H1 (cell line): ENCODE measurements at places on chromosomes 1 and 21. TPM values are rescaled to one million over a fixed set of nuclear protein-coding genes. Genes with fewer than 3 reads are reported as not detected.
A peak's percentile ranks its signal among the peaks of the same experiment; 100 is the strongest.

DNA sequence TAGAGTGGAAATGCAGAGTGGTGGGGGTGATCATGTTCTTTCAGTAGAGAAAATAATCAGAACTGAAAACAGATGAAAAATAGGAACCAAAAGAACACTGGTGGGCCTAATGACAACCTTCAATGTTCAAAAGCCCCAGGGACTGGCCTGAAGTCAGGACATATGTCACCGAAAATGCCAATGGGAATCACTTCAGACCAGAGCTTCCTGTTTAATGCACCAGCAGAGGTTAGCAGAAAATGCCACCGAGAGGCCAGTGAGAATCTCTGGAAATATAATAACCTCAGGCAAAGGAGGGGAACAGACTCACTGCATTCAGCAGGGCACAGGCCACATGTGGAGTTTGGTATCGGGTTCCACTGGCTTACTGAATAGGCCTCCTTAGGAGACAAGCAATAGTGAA lies 15.9 kb upstream of the CD58 start:
- no peak overlapping the region for H3K4me3 ChIP-seq
- no peak overlapping the region for H3K27ac ChIP-seq
- no peak for DNase-seq
- H3K36me3 ChIP-seq = no peaks in the 10 kb centered on the region

DNA sequence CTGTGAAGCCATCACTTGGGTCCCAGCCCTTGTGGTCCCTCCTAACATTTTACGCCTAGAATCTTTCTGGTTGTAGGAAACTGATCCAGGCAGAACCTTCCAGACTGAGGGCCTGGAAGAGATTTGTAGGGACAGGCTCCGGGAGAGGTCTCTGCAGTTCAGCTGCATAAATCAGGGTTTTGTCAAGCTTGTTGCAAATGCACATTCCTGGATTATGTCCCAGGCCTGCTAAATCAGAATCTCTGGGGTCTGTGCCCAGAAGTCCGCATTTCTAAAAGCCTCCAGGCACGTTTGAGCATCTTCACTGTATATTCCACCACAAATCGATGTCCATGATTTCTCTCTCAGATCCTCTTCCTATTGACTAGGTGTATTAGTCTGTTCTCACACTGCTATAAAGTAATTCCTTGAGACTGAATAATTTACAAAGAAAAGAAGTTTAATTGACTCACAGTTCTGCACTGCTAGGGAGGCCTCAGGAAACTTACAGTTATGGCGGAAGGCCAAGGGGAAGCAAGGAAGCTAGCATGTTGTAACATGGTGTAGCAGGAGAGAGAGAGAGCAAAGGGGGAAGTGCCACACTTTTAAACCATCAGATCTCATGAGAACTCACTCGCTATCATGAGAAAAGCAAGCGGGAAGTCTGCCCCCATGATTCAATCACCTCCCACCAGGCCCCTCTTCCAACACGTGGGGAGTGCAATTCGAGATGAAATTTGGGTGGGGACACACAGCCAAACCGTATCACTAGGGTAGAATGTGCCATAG lies 1.2 kb upstream of the FHAD1 start:
- H3K4me3 ChIP-seq = no peak overlapping the region
- no peaks in the 10 kb centered on the region for H3K36me3 ChIP-seq
- H3K27ac ChIP-seq = no peak overlapping the region
- DNase-seq = no peak

- H3K27ac ChIP-seq = no peak overlapping the region
- DNase-seq = no peak
- no peak overlapping the region for H3K4me3 ChIP-seq
- H3K36me3 ChIP-seq = no peaks in the 10 kb centered on the region
- peaks cover 14% of the 10 kb centered on the region; the same call in 1 of the 2 replicates for H3K4me1 ChIP-seq
These were observed 1.6 kb upstream of the TMCC2 start for GRCh38 chr1:205225901-205226765.

GRCh38 chr1:19363536-19364152 lies 51.5 kb downstream of the SLC66A1 start:
- H3K36me3 ChIP-seq = no peaks in the 10 kb centered on the region
- no peaks in the 10 kb centered on the region for H3K27me3 ChIP-seq
- H3K27ac ChIP-seq = no peak overlapping the region
- H3K4me1 ChIP-seq = no peaks in the 10 kb centered on the region
- no peak overlapping the region for H3K4me3 ChIP-seq

DNA sequence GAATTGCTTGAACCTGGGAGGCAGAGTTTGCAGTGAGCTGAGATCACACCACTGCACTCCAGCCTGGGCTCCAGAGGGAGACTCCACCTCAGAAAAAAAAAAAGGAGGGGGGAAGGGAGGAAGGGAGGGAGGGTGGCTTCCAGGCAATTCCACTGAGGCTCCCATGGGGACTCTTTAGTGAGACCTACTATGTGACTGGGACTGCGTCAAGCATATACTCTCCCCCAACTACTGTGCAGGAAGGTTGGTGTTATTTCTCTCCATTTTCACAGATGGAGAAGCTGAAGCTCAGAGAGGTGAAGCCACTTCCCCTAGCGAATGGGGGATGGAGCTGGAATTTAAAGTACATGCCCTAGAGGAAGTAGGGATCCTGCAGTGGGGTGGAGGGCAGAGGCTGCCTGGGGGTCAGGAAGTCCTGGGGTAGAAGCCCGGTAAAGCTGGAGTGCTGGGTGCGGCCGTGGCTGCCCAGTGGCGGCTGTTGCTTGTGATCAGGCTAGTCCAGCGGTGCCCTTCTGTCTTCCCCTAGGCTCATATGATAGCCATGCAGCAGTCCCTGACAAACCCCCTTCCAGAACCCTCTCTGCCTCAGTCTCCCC lies 40.3 kb downstream of the RAP1GAP start:
- no peaks in the 10 kb centered on the region for H3K27me3 ChIP-seq
- peaks cover 20% of the 10 kb centered on the region for H3K4me1 ChIP-seq
- no peak overlapping the region for H3K27ac ChIP-seq
- no peak for DNase-seq

DNA sequence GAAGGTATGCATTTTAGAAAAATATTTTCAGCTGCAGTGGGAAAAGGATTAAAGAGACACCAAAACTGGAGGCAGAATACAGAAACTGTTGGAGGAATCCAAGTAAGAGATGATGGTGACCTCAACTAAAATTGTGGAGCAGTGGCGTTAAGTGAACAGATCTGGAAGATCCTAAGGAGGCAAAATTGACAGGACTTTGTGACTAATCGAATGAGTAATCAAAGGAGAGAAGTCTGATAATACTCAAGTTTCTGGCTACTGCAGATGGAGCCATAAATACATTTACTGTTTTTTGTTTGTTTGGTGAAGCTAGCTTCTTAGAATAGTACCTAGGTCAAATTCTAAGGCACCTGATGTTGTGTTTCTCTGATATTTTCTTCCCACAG lies 3.1 kb downstream of the CTBS start:
- no peak for DNase-seq
- peaks cover 8% of the 10 kb centered on the region for H3K4me1 ChIP-seq
- H3K27me3 ChIP-seq = no peaks in the 10 kb centered on the region; the same call in 1 of the 2 replicates
- no peak overlapping the region for H3K4me3 ChIP-seq

DNA sequence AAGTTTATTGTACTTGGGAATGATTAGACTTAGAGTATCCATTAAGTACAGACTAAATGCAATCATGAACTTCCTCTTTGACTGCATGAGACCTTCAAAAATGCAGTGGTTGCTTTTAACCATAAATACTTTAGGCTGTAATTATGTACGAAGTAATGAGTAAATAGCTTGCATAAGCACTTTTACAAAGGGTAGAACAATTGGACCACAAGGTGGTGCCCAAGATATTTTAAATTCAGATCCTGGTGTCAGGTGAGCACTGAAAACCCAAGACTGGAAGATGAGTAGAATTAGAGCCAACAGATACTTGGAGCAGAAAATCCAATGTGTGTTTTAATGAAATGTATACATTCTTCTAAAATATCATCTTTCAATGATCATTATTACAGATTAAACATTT lies 43.4 kb upstream of the RHOU start:
- no peak for DNase-seq
- H3K27ac ChIP-seq = no peak overlapping the region
- H3K4me3 ChIP-seq = no peak overlapping the region
- H3K36me3 ChIP-seq = no peaks in the 10 kb centered on the region
- H3K4me1 ChIP-seq = no peaks in the 10 kb centered on the region

DNA sequence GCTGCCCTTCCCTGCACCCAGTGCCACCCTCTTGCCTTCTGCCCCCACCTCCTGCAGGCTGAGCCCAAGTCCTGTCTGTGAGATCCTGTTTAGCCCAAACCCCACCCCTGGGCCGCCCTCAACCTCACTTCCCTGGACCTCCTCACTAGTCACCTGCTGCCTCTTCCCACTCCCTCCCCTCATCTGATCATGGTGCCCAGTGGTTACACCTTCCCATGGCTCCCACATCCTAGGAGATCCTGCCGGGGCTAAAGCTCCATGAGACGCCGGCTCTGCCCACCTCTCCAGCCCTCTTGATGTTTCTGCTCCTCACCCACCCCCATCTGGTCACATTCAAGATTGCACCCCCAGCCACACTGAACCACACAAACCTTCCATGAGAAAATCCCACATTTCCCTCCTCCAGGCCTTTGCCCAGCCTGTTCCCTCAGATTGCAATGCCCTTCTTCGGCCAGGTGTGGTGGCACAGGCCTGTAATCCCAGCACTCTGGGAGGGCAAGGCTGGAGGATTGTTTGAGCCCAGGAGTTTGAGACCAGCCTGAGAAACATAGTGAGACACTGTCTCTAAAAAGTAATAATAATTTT lies 17.0 kb downstream of the TTC39A start:
- H3K27ac ChIP-seq = no peak overlapping the region
- no peak for DNase-seq
- no peaks in the 10 kb centered on the region for H3K27me3 ChIP-seq
- no peaks in the 10 kb centered on the region for H3K36me3 ChIP-seq
- no peaks in the 10 kb centered on the region; the same call in none of the 2 replicates for H3K4me1 ChIP-seq

GRCh38 chr1:164519426-164519825 lies 39.6 kb upstream of the PBX1 start:
- no peak for DNase-seq
- H3K27me3 ChIP-seq = no peaks in the 10 kb centered on the region

- no peaks in the 10 kb centered on the region for H3K27me3 ChIP-seq
- H3K36me3 ChIP-seq = no peaks in the 10 kb centered on the region
- DNase-seq = no peak
- no peak overlapping the region for H3K4me3 ChIP-seq
- no peaks in the 10 kb centered on the region for H3K4me1 ChIP-seq
These were observed 72.7 kb upstream of the FAM20B start for GRCh38 chr1:178953034-178953433.

GRCh38 chr1:234069760-234070159 lies 165.3 kb downstream of the SLC35F3 start:
- no peak for DNase-seq
- no peaks in the 10 kb centered on the region for H3K4me1 ChIP-seq
- H3K27ac ChIP-seq = no peak overlapping the region

GRCh38 chr21:42674351-42674940 lies 21.0 kb downstream of the PDE9A start:
- peaks cover 11% of the 10 kb centered on the region for H3K36me3 ChIP-seq
- DNase-seq = peak; percentile 66
- H3K4me3 ChIP-seq = peak overlapping the region; percentile 8; the same call in 1 of the 2 replicates
- no peak overlapping the region for H3K27ac ChIP-seq

DNA sequence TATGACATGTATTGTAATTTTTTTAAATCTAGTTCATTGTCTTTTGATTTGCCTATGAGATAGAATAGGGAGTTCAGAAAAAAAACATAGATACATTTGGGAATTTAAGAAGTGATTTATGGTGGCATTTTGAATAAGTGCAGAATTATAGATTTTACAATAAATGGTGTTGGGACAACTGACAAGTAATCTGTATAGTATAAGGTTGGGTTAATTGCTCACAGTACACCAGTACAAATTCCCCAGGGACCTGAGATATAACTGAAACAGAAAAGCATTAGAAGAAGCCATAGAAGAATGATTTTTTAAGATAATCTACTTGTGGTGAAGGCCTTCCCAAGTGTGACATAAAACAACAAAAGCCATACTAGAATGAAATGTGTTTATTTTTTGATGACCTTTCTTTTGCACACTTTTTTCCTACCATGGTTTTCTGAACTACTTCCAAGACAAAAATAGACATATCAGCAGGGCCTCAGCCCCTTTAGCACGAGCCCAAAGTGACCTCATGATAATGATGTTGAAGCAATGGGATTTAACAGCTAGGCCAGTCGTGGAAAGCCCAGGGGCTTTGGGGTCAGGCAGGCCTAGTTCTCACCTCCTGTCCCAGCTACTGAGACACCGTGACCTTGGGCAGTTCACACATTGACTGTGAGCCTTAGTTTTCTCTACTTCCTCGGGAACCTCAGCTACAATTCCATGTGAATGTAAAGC lies 87.4 kb downstream of the GREM2 start:
- no peak overlapping the region for H3K27ac ChIP-seq
- H3K27me3 ChIP-seq = no peaks in the 10 kb centered on the region
- H3K4me3 ChIP-seq = no peak overlapping the region
- no peak for DNase-seq

DNA sequence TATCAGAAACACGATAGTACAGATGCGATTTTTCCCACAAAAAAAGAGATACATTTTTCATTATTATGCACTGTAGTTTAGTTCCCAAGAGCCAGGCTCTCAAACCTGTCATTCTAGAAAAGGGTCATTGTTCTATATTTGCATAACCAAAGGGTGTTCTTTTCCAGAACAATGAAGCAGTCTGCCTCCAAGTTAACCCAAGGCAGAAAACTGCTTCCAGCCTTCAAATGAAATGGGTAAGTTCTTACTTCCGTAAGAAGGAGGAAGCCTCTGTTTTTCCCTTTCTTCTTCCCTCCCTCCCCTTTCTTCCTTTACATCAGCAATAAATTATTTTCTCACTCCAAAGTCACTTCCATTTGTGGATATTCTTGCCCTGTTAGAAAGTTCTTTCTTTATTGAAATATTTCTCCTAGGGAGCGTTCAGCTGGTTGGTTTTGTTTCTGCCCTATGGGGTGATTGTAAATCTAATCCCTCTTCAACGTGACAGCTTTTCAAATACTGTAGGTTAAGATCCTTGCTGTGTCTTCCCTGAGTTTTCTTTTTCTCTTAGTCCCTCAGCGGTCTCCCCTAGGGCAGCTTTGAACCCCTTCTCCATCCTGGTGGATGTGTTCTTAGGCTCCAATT lies 77.3 kb upstream of the PTGFRN start:
- H3K36me3 ChIP-seq = no peaks in the 10 kb centered on the region
- H3K4me3 ChIP-seq = no peak overlapping the region
- peaks cover 13% of the 10 kb centered on the region for H3K4me1 ChIP-seq
- H3K27ac ChIP-seq = no peak overlapping the region
- no peaks in the 10 kb centered on the region for H3K27me3 ChIP-seq

The F13B gene
- polyA plus RNA-seq = not detected in 2 replicates

The FAM167B gene
- 2.8 and 4.2 TPM in 2 replicates for polyA plus RNA-seq

The C1orf141 gene
- polyA plus RNA-seq = not detected in 2 replicates
